ENCODE measurements at places on chromosomes 11 and 22. TPM values are rescaled to one million over a fixed set of nuclear protein-coding genes. Genes with fewer than 3 reads are reported as not detected.

Gene CRYBB3
- total RNA-seq = not detected

Gene RNF169
- 6.4 TPM for total RNA-seq

DNA sequence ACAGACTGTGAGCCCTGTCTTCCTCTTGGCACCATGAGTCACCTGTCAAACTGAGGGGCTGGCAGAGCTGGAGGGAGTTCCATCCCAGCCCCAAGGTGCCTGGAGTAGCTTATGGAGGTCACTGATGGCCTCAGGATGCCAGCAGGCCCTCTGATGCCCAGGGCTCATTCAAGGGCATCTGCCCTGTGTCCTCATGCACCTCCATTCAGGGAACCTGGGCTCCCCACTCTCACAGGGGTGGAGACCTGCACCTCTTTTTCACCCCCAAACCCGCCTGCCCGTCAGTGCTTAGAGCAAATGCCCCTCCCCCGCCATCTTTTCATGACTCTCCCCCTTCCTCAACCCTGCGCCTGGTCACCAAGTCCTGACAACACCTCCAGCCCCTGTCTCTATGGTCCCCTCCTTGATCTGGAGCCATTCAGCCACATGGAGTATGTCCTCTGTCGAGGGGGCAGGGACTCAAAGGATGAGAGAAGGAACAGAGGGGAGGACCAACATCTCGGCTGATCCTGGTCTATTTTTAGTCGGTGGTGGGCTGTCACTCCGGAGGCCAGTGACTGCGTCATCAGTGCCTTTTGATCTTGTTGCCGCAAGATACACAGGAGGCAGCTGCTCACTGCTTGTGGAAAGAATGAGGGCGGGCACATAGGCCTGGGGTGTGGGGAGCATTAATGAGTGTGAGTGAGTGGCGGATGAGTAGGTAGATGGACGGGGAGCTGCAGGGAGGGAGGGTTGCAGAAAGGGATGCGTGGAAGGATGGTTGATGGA lies 72.2 kb downstream of the CDKN1C start:
- no peak for DNase-seq

- no peak for DNase-seq
Measured at GRCh38 chr11:46345131-46345597, 2.1 kb upstream of the DGKZ start.

DNA sequence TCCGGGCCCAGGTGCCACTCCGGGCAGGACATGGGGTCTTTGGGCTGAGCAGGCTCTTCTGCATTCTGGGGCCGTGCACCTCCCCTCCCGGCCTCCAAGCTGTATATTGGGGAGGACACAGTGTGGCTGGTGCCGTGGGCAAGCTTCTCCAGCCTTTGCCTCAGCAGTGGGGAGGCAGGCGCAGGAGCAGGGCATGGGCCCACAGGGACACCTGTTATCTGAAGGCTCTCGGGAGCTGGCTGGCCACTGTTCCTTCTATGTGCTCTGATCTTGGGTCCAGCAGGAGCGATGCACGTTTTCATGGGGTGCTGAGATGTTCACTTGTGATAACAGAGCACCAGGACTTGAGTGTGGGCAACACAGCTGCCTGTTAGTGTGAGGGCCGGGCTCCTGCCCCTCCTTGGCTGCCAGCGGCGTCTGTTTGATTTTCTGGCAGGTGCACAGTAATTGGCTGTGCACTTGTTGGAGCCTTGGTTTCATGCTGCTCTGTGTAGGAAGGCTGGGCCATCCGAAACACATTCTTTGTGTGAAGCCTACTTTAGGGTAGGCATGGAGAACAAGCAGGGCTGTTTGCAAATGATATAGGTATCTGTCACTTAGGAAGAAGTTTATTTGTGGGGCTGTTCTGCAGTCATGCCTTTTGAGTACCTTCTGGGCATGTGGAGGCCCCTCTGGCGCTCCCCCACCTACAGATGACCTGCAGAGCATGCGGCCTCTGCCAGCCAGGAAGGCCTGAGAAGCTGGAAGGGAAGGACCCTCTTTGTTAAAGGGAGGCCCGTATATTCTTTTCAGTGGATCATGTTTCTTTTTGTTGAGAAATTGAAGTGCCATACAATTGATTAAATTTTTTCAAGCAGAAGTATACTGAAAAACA lies 201.5 kb downstream of the TBC1D22A start:
- no peak for DNase-seq

Gene FGF19
- total RNA-seq = not detected

Gene MMP27
- total RNA-seq = not detected

Gene XKR3
- not detected for total RNA-seq

DNA sequence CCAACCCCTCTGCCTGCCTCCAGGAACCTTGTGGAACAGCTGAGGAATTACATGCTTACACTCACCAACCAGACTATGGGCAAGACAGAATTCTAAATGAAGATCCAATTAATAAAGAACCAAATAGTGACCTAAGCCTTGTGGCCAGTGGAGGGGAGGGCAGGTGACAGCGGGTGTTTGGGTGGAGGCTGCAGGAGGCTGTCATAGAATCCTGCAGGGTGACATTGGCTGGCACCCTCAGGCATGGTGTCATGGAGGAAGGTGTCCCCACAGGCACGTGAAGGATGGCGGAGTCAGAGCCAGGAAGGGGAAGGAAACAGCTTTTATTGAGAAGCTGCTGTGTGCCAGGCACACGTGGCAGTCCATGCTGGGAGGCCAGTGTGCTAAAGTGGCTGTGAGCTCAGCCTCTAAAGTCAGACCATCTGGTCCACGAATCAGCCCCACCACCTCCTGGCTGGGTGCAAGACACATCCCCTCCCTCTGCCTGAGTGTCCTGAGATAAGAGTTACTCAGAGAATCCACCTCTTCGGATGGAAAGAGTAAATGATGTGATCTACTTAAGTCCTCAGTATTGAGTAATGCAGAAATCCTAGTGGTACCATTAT lies 8.7 kb downstream of the MYO18B start:
- peak; percentile 17 for DNase-seq

- DNase-seq = no peak
Measured at GRCh38 chr11:111166598-111166997, 78.9 kb upstream of the POU2AF2 start.

Gene MYRF
- total RNA-seq = 0.71 TPM

- no peak for DNase-seq
Measured at GRCh38 chr22:20646906-20647305, 127.0 kb upstream of the SERPIND1 start.

Gene OR8H2
- not detected for total RNA-seq

Gene CABP7
- 1.5 TPM for total RNA-seq

Gene DSCAML1
- total RNA-seq = not detected

Gene OR51E2
- not detected for total RNA-seq

- DNase-seq = no peak
Measured at GRCh38 chr11:16986434-16987204, 27.6 kb downstream of the PLEKHA7 start.

DNA sequence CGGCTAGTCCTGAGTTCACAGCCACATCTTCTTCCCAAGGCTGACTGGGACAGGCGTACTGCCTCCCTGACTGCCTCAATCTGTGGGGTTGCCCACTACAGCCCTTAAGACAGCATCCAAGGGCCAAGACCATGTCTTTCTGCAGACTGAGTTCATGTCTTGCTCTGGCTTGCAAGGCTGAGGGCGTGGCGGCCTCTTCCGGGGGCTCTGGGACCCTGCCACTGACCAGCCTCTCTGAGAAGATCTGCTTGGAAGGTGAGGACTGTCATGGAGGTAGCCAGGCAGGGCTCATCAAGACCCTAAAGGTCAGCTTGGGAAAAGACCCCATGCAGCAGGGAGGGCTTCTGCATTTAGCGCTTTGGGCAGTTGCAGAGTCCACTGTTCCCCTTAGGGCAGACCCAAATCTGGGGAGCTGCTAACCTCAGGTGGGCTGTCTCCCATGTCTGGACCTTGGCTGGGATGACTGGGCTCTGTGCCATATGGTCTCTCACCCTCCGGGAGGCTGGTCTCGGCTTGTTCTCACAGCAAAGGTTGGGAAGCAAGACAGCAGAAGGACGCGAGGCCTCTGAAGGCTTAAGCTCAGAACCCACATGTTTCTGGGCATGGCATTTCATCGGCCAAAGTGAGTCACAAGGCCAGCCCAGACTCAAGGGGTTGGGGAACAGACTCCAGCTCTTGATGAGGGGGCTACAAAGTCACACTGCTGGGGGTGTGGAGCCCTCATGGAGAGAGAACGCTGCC lies 109.1 kb upstream of the LMO1 start:
- DNase-seq = no peak

DNA sequence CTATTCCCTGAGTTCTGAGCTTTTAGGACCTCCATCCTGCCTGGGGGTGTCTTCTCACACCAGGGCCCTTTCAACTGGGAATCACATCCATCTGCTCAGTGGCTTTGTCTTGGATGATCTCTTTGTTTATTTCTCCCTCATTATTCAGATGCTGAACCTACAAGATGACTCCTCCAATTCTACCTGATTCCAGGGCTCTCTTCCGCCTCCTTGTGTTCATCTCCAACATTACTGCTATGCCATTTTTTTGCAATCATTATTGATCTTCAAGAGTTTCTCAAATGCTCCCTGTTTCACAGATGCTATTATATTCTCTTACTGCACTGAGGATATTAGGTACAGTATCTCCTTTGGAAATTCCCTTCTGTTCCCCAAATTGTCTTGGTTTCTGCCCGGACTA lies 307.7 kb downstream of the SHANK2 start:
- no peak for DNase-seq
